ENCODE measurements at places on chromosomes 12 and 14. TPM values are rescaled to one million over a fixed set of nuclear protein-coding genes. Genes with fewer than 3 reads are reported as not detected.

GRCh38 chr14:57737598-57737997, 128.3 kb downstream of the SLC35F4 start:
- H3K4me3 ChIP-seq: no peak overlapping the region
- no peaks in the 10 kb centered on the region for H3K4me1 ChIP-seq
- no peaks in the 10 kb centered on the region for H3K27me3 ChIP-seq
- H3K36me3 ChIP-seq: no peaks in the 10 kb centered on the region
- no peak for DNase-seq

- no peaks in the 10 kb centered on the region for H3K36me3 ChIP-seq
- no peak overlapping the region for H3K27ac ChIP-seq
- DNase-seq: no peak
- peaks cover 59% of the 10 kb centered on the region for H3K4me1 ChIP-seq
These were observed 58.2 kb downstream of the ESR2 start for GRCh38 chr14:64235652-64236640.

GRCh38 chr14:52551696-52552062, 626 bp downstream of the TXNDC16 start:
- peaks cover 3% of the 10 kb centered on the region for H3K27me3 ChIP-seq
- H3K4me1 ChIP-seq: peaks cover 26% of the 10 kb centered on the region
- H3K4me3 ChIP-seq: peak overlapping the region; percentile 82
- peak overlapping the region; percentile 75 for H3K27ac ChIP-seq
- no peak for DNase-seq
- H3K36me3 ChIP-seq: no peaks in the 10 kb centered on the region

DNA sequence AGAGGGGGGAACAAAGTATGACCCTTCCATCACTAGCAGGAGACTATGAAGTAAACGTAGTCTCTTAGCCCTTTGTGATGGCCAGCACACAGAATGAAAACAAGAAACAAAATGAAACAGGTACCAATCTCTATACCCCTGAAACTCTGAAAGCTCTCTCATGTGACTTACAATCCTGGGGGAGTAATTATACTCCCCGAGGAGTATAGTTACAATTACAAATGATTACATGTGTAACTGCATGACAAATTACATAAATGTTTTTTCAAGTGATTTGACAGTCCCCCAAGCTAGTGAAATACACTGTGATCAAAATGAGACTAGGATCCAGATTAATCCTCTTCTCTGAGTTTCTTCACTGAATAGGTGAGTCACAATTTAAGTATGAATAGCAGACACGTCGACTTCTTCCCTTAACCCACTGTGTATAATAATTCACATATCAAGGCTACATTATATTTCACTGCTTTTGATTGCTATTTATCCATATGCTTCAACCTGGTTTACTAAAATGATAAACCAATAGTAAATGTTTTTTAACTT, 74.0 kb downstream of the SPTSSA start:
- DNase-seq: no peak
- H3K27me3 ChIP-seq: peaks cover 6% of the 10 kb centered on the region
- H3K4me1 ChIP-seq: no peaks in the 10 kb centered on the region
- H3K4me3 ChIP-seq: no peak overlapping the region
- H3K27ac ChIP-seq: no peak overlapping the region

- H3K4me3 ChIP-seq: no peak overlapping the region
- peak overlapping the region; percentile 29 for H3K27ac ChIP-seq
- H3K36me3 ChIP-seq: no peaks in the 10 kb centered on the region
- DNase-seq: no peak
- no peaks in the 10 kb centered on the region for H3K27me3 ChIP-seq
- peaks cover 20% of the 10 kb centered on the region for H3K4me1 ChIP-seq
These were observed 794.3 kb upstream of the NOVA1 start for GRCh38 chr14:27392153-27392552.

DNA sequence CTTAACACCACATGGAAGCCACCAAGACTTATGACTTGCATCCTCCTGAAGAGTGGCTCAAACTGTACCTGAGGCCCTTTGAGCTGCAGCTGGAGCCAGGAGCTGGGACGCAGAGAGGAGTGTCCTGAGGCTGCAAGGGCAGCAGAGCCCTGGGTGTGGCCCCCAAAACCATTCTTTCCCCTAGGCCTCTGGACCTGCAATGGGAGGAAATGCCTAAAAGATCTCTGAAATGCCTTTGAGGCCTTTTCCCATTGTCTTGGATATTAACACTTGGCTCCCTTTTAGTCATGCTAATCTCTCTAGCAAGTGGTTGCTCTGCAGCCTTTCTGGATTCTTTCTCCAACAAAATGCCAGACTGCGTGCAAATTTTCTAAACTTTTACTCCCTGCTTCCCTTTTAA, 156.1 kb downstream of the SLC38A4 start:
- H3K36me3 ChIP-seq: peaks cover 12% of the 10 kb centered on the region
- H3K4me1 ChIP-seq: peaks cover 25% of the 10 kb centered on the region
- DNase-seq: no peak
- H3K27me3 ChIP-seq: no peaks in the 10 kb centered on the region
- H3K27ac ChIP-seq: no peak overlapping the region

DNA sequence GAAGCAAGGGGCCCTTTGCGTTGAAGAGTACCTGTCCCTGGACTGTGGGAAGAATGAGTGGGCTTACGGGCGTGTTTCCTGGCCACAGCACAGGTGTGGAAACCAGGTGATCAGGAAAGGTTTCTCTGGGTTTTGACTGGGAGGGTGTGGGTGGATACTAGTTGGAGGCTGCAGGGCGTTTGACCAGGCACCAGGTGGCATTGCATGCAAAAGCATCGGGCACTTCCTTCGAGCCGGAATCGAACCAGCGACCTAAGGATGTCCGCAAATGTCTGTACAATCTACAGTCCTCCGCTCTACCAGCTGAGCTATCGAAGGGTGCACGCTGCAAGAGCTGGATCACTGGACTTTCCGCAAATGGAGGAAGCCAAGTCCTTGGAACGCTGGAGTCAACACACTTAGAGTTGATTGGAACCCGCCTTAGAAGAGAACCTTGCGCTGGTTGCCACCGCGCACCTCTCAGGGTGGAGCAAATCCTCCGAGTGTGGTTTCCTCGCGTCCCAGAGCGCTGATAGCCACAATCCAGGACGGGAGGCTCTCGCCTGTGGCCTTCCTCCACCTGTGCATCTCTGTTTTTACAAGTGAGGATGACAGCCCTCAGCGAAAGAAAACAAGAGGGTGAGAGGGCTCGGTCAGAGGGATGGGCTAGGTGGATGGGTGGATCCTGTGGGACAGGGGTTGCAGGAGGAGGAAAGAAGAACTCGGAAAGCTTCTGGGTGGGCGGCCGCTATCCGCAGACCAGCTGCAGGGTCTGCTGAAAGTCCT, 21.2 kb upstream of the RNASE4 start:
- H3K27me3 ChIP-seq: peaks cover 63% of the 10 kb centered on the region
- peak overlapping the region; percentile 4 for H3K4me3 ChIP-seq
- no peak for DNase-seq
- peaks cover 11% of the 10 kb centered on the region for H3K4me1 ChIP-seq
- H3K27ac ChIP-seq: no peak overlapping the region

DNA sequence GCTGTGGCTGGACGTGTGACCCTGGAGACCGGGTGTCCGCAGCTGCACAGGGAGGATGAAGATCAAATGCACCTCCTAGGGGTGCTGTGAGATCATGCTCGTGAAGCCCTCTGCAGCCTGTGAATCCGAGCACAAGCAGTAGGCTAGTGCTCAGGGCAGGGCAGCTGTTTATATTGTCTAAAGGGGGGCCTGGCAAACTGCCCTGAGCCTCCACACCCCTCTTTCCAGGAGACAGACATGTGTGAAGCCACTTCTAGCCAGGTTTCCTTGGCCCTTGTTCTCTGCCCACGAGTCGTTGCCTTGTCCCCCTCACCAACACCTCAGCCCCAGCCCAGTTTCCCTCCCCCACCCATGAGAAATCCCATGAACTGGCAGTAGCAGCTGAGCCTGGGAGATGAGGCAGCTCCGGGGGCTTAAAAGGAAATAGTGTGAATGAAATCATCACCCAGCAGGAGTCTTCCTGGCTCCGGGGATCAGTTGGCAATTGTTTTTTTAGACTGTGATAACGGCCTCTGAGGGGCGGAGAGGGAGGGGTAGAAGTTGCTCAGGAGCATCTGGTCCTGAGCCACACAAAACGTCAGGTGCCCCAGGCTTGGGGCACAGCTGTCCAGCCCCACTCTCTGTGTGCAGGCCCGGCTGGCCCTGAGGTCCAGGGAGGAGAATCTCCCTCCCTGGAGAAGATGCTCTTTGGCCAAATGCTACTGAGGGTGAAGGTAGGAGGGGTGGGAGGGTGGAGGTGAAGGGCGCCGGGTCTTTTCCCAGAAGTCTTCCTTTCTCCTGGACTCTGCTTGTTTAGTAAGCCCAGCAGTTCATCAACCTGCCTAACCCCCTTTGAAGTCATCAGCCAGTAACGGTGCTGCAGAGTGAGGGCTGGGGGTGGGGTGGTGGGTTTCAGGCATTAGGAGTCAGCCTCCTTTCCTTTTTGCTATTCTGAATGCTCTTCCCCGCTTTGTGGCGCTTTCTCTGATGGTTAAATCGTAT, 4.0 kb downstream of the FGF6 start:
- H3K27ac ChIP-seq: no peak overlapping the region
- peaks cover 18% of the 10 kb centered on the region for H3K4me1 ChIP-seq
- DNase-seq: peak; percentile 69
- peaks cover 3% of the 10 kb centered on the region for H3K27me3 ChIP-seq
- no peaks in the 10 kb centered on the region for H3K36me3 ChIP-seq

GRCh38 chr12:62191491-62192179, 68.6 kb upstream of the USP15 start:
- peak overlapping the region; percentile 74 for H3K4me3 ChIP-seq
- DNase-seq: no peak
- H3K27ac ChIP-seq: no peak overlapping the region
- peaks cover 23% of the 10 kb centered on the region for H3K4me1 ChIP-seq
- no peaks in the 10 kb centered on the region for H3K36me3 ChIP-seq

- H3K27me3 ChIP-seq: no peaks in the 10 kb centered on the region
- DNase-seq: no peak
- no peak overlapping the region for H3K4me3 ChIP-seq
- peaks cover 3% of the 10 kb centered on the region for H3K4me1 ChIP-seq
- H3K27ac ChIP-seq: no peak overlapping the region
- H3K36me3 ChIP-seq: peaks cover 18% of the 10 kb centered on the region
These were observed 114.8 kb downstream of the MON2 start for GRCh38 chr12:62581288-62582064.

DNA sequence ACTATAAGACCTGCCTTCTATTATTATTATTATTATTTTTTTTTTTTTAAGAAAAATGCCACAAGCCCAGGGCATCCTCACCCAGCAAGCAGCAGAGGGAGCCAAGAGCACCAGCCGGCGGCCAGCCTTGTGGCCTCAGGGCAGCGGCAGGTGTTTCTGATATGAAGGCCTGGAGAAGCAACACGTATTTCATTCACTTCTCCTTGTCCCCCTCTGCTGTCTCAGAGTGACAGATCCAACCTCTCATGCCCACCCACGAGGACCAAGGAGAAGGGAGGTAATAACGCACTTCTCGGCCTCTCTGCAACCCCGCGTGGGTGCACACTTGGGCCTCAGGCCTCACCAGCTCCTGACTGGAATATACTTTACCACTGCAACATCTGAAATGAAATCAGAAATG, 25.4 kb downstream of the CDC42BPB start:
- DNase-seq: no peak
- no peaks in the 10 kb centered on the region for H3K27me3 ChIP-seq
- H3K4me3 ChIP-seq: no peak overlapping the region

DNA sequence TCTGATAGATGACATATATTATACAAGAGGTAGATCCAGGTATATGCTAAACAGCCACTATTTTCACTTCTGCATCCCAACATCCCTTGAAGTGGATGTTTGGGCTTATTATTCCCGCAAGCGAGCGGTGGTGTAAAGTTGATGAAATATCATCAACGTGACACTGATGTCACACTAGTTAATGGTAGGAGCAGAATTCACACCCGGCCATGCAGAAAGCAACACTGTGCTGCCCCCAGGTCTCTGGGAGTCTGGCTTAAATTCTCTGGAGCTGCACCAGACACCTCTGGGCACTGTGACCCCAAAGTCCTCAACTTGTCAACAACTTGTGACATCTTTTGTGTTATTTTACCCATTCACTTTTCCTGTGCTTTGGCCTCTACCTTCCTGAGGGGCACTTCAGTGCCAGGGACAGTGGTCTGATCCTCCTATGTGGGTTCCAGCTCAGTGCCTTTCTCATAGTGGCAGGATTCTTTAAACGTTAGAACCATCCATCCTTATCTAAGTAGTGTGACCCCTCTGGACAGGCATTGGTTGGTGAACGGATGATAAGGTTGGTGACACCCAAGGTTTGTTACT, 952 bp downstream of the DRAM1 start:
- H3K4me1 ChIP-seq: peaks cover 28% of the 10 kb centered on the region
- no peaks in the 10 kb centered on the region for H3K36me3 ChIP-seq
- no peak for DNase-seq

- DNase-seq: no peak
- no peak overlapping the region for H3K27ac ChIP-seq
- no peaks in the 10 kb centered on the region for H3K27me3 ChIP-seq
- H3K36me3 ChIP-seq: no peaks in the 10 kb centered on the region
These were observed 15.2 kb upstream of the PTPRB start for GRCh38 chr12:70652451-70652850.

DNA sequence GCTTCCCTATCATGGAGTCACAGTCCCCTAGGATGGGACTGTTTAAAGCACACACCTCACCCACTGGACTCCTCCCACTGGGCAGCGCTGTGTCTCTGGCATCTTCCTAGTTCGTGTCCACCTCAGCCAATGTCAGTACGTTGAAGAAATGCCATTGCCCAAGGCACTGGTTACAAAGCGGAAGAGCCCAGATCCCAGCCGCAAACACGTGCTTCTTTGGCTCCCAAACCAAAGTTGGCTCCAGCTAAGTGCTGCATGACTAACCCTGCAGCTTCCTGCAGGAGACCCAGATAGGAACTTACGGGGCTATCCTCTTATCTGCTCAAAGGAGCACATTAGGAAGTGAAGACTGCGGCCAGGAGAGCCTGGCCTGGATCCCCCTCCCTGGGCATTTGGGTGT, 9.3 kb downstream of the SYNE3 start:
- no peak for DNase-seq
- no peak overlapping the region for H3K27ac ChIP-seq
- peaks cover 53% of the 10 kb centered on the region for H3K4me1 ChIP-seq

DNA sequence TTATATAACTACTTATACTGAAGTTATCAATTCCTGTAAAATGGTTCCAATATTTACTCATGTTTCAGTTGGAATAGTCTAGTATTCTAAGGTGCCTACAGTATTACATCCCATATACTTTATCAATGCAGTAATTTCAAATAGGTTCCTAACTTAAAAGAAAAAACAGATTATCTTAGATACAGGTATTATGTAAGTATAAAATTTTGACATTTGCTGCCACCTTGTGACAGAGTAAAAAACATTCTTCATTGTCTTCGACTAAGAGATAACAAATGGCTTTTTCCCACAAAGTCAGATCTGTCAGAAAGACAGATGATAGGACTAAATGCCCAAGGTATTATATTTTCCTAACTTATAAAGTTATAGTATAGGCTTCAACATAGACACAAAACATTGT, 78.7 kb downstream of the TXNDC16 start:
- H3K4me3 ChIP-seq: no peak overlapping the region
- H3K4me1 ChIP-seq: peaks cover 3% of the 10 kb centered on the region
- no peaks in the 10 kb centered on the region for H3K27me3 ChIP-seq
- H3K27ac ChIP-seq: no peak overlapping the region
- no peak for DNase-seq

Gene MYF5
- total RNA-seq: not detected

Gene SLC39A5
- total RNA-seq: not detected

Gene EML5
- 0.19 TPM for total RNA-seq

Gene TAPBPL
- total RNA-seq: 17.0 TPM

Gene SRGAP1
- total RNA-seq: 11.0 TPM

Gene KRT71
- total RNA-seq: not detected

Data from osteocyte (in vitro differentiated cells).